Uterus (tissue), 4 donors: ENCODE measurements at places on chromosomes 3 and 15.

DNA sequence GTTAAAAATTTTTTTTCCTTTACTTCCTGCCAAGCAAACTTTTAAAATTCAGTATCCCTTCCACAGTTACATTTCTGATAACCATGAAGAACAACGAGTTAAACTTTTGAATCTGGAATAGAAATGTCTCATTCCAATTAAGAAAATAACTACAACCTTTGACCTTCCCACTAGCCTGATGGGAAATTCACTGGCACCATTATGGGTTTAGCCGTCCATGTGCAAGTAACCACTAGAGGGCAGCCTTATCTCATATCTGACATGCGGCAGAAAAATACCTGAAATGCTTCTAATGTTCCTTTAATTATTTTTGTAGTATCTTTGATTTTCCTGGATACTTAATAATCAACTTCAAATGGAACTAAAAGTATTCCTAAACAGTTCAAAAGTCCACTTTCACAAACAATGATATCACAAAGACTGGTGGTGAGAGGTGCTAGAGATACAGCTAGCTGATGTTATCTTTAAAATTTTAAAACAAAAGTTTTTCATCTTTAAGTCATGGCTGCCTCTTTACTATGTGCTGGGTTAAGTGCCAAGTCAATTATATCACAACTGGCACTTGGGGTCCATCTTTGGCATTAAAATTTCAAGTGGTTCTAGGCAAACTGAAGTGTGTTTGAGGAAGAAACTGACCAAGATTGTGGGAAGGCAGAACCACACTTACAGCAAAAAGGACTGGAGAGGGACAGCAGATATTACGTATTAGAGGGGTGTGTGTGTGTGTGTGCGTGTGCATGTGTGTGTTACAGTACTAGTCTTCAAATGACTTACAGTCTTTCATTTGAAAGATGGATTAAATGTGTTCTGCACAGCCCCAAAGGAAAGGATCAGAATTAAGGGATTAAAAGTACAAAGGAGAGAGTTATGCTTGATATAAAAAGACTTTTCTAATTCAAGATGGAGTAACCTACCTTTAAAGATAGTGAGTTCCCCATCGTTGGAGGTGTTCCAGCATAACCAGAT, 107.1 kb upstream of the ICE2 start:
- no peak overlapping the region for H3K27ac ChIP-seq
- H3K36me3 ChIP-seq: no peaks in the 10 kb centered on the region

GRCh38 chr3:36852071-36852470, 87.7 kb upstream of the DCLK3 start:
- H3K36me3 ChIP-seq: no peaks in the 10 kb centered on the region
- DNase-seq: no peak
- H3K4me1 ChIP-seq: no peaks in the 10 kb centered on the region
- H3K4me3 ChIP-seq: no peak overlapping the region
- H3K27ac ChIP-seq: no peak overlapping the region

- no peak overlapping the region for H3K27ac ChIP-seq
- no peak overlapping the region for H3K4me3 ChIP-seq
- no peaks in the 10 kb centered on the region for H3K27me3 ChIP-seq
- H3K4me1 ChIP-seq: no peaks in the 10 kb centered on the region
- no peak for DNase-seq
These were observed 369.1 kb downstream of the RBMS3 start for GRCh38 chr3:29649815-29650547.

GRCh38 chr15:25701721-25702465, 161.2 kb downstream of the ATP10A start:
- no peak for DNase-seq
- no peaks in the 10 kb centered on the region for H3K4me1 ChIP-seq
- H3K36me3 ChIP-seq: no peaks in the 10 kb centered on the region

DNA sequence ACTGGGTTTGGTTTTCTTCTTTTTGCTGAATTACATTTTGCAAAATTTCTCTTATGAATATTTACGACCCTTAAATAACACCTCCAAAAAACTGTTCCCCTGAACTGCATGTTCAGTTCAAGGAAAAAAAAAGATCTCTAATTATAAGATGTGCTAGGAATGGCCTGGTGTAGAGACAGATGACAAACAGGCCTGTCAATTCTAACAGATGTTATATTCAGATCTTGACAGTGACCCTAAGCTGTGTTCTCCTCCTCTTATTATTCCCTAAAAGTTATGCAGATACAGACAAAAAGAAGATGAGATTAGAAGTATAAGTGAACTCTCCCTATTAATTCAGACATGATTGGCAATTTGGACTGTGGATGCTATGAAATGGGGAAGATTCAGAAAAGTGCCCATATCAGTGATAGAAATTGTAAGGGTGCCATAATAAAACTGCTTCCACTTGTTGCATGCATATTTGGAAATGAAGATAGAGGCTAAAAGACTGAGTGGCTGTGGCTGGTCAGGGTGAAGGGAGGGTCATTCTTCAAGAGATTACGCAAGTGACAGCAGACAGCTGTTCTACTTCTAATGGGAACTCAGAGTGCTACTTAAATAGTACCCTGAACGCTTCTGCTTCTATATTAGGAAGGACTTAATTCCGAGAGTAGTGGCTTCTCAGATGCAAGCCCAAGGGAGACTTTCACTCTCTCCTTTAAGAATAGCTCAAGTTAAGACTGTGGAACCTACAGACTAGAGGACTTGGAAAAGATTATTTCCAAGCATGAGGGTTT, 75.5 kb downstream of the ADAMTS9 start:
- H3K36me3 ChIP-seq: no peaks in the 10 kb centered on the region
- DNase-seq: peak; percentile 46
- peak overlapping the region; percentile 87 for H3K27ac ChIP-seq

DNA sequence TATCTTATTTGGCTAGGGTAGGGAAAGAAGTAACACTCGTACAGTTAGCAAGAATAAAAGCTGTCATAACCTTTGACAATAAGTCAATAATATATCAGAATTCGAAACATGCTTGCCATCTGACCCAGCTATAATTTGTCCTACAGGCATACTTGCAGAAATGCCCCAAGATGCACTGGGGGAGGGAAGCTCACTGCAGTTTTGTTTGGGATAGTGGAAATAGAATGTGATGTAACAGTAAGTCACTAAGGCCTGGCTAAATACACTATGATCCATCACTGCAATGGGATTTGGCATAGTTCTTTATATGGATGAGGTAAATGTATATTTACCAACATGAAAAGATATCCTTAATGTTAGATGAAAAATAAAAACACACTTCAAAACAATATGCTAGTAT, 25.5 kb upstream of the TMOD3 start:
- no peak for DNase-seq
- no peaks in the 10 kb centered on the region for H3K4me1 ChIP-seq
- H3K27me3 ChIP-seq: no peaks in the 10 kb centered on the region
- no peak overlapping the region for H3K4me3 ChIP-seq

- DNase-seq: peak; percentile 61
- H3K4me1 ChIP-seq: peaks cover 4% of the 10 kb centered on the region
- H3K4me3 ChIP-seq: no peak overlapping the region
These were observed 15.9 kb downstream of the IVD start for GRCh38 chr15:40421246-40422157.

- no peaks in the 10 kb centered on the region for H3K27me3 ChIP-seq
- H3K27ac ChIP-seq: no peak overlapping the region
- H3K4me1 ChIP-seq: no peaks in the 10 kb centered on the region
- no peak for DNase-seq
These were observed 78.0 kb upstream of the MBNL1 start for GRCh38 chr3:152190636-152191183.

- H3K27me3 ChIP-seq: no peaks in the 10 kb centered on the region
- H3K36me3 ChIP-seq: no peaks in the 10 kb centered on the region
- no peak overlapping the region for H3K4me3 ChIP-seq
- DNase-seq: no peak
These were observed 99.8 kb upstream of the CPNE4 start for GRCh38 chr3:132134611-132135010.

DNA sequence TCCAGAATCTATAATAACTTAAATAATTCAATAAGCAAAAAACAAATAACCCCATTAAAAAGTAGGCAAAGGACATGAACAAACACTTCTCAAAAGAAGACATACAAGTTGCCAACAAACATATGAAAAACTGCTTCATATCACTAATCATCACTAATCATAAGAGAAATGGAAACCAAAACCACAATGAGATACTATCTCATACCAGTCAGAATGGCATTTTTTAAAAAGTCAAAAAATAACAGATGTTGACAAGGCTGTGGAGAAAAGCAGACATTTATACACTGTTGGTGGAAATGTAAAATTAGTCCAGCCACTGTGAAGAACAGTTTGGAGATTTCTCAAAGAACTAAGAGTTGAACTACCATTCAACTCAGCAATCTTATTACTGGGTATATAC, 19.5 kb upstream of the ZMAT3 start:
- DNase-seq: no peak
- H3K27ac ChIP-seq: no peak overlapping the region
- H3K27me3 ChIP-seq: no peaks in the 10 kb centered on the region
- no peaks in the 10 kb centered on the region for H3K36me3 ChIP-seq
- no peak overlapping the region for H3K4me3 ChIP-seq

- peak overlapping the region; percentile 66 for H3K27ac ChIP-seq
- H3K4me1 ChIP-seq: peaks cover 15% of the 10 kb centered on the region
- no peaks in the 10 kb centered on the region for H3K27me3 ChIP-seq
- H3K36me3 ChIP-seq: no peaks in the 10 kb centered on the region
- peak; percentile 47 for DNase-seq
These were observed 8.3 kb upstream of the TM4SF4 start for GRCh38 chr3:149466192-149466591.

GRCh38 chr15:85532689-85533088, 152.3 kb downstream of the AKAP13 start:
- no peak for DNase-seq
- peaks cover 7% of the 10 kb centered on the region for H3K4me1 ChIP-seq
- H3K4me3 ChIP-seq: no peak overlapping the region
- H3K36me3 ChIP-seq: no peaks in the 10 kb centered on the region

DNA sequence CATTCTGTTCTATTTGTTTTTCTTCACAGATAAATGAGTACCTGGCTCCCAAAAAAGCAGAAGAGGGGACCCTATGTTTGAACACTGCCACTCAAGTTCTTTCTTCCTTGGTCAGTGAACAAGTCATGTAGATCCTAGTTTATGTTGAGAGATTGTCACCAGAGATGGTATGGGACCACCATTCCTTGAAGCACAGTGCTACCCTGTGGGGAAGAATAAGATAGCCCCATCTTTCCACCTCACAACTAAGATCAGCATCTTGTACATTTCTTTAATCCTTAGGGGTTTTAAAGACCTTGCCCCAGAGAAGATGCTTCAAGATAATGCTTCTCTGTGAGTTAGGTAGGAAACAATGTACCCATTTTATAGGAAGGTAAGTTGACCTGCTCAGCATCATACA, 233.5 kb upstream of the WNT5A start:
- H3K4me1 ChIP-seq: peaks cover 8% of the 10 kb centered on the region
- no peak overlapping the region for H3K4me3 ChIP-seq
- no peak for DNase-seq
- no peaks in the 10 kb centered on the region for H3K36me3 ChIP-seq
- no peaks in the 10 kb centered on the region for H3K27me3 ChIP-seq

- H3K27ac ChIP-seq: no peak overlapping the region
- H3K27me3 ChIP-seq: no peaks in the 10 kb centered on the region
- DNase-seq: no peak
These were observed 157.2 kb downstream of the GOLIM4 start for GRCh38 chr3:167938516-167938915.

GRCh38 chr3:44883999-44884431, 9.6 kb downstream of the TGM4 start:
- DNase-seq: no peak
- no peak overlapping the region for H3K4me3 ChIP-seq
- no peaks in the 10 kb centered on the region for H3K27me3 ChIP-seq

- no peaks in the 10 kb centered on the region for H3K36me3 ChIP-seq
- H3K27ac ChIP-seq: no peak overlapping the region
These were observed 125.6 kb downstream of the ETFA start for GRCh38 chr15:76185716-76186115.

GRCh38 chr3:46215810-46216414, 7.8 kb upstream of the CCR1 start:
- H3K27ac ChIP-seq: no peak overlapping the region
- no peaks in the 10 kb centered on the region for H3K36me3 ChIP-seq
- no peaks in the 10 kb centered on the region for H3K4me1 ChIP-seq

DNA sequence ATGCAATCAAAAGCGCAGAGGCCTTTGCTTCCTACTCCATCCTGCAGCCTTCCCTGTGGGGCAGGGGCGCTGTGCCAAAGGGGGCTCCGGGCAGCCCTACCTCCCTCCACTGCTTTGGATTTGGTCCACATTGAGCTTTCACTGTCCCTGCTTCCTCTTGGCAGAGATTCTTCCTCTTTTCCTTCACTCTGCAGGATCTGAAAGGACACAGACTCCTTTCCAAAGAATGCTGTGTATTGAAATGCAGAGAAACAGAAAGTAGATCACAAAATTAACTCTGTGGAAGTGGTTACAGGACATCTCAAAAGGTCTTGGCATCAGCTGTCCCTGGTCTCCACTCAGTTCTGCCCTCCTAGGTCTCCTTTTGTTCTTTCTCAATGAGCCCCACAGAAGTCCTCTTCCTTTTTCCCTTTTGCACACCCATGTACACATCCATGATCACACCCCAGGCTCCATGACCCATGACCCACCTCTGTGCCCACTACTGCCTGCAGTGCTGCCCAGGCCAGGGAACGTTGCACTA, 64.1 kb downstream of the CCR1 start:
- no peaks in the 10 kb centered on the region for H3K36me3 ChIP-seq
- no peak for DNase-seq
- H3K27ac ChIP-seq: no peak overlapping the region
- H3K4me1 ChIP-seq: no peaks in the 10 kb centered on the region

GRCh38 chr3:66267031-66267430, 46.2 kb downstream of the SLC25A26 start:
- H3K36me3 ChIP-seq: no peaks in the 10 kb centered on the region
- DNase-seq: no peak
- no peaks in the 10 kb centered on the region for H3K27me3 ChIP-seq
- H3K4me3 ChIP-seq: no peak overlapping the region
- H3K27ac ChIP-seq: no peak overlapping the region
- H3K4me1 ChIP-seq: no peaks in the 10 kb centered on the region

DNA sequence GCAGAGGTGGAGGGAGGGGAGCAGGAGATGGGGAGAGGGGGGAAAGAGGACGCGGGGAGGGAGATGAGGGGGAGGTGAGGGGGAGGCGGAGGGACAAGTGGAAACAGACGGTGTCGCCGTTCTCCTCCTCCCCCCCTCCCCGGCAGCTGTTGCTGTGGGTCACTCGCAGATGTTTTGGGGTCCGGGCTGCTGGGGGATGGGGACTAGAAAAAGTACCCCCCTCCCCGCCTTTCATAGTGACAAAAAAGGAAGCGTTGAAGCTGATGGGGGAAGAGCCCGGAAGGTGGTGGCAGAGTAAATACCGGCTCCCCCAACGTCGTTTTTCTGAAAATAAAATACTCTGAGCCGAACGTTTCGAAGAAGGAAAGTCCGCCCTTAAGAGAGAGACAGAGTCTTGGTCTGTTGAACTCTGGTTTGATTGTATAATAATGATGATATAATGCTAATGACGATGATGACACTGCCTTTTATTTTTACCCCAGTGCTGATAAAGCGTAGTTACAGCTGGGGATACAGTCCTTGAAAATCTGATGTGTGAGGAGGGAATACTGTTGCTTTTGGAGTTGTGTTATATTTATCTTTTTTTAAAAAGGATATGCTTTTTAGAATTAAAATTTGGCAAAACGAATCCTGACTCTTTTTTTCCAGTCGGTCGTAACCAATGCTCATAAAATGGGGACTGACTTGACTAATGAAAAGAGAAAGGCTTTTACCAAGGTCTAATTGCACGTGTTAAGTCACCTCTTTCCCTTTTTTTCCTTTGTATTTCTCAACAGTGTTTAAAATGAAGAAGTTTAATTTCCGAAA, 993 bp downstream of the STXBP5L start:
- peak; percentile 18 for DNase-seq
- H3K36me3 ChIP-seq: no peaks in the 10 kb centered on the region
- H3K27me3 ChIP-seq: no peaks in the 10 kb centered on the region
- H3K4me3 ChIP-seq: peak overlapping the region; percentile 43
